ELF-1 (cell line): ENCODE measurements at places on chromosomes 7 and 10.
A peak's percentile ranks its signal among the peaks of the same experiment; 100 is the strongest.

DNA sequence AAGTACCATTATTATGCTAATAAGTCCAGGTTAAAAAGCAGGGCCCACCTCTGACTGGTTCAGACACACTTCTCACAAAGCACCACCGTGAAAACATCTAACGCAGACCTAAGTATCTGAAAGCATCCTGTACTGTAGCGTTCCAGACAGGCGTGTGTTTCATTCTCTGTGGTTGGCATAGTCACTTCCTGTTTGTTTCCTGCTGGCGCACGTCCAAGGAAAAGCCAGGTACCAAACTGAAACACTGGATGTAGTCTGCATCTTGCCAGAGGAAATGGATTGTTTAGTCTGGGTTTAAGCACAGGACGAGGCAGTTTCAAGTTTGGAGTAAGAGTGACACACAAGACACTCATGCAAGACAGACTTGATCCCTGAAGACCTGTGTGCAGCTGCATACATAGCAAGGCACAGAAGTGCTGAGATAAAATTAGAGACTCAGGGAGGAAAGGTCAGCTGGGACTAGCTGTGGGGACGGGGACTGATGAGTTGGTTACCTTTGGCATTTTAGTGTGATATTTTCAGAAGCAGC lies 23.3 kb downstream of the BPGM start:
- no peak for DNase-seq

- DNase-seq: no peak
These were observed 159.7 kb upstream of the PLXDC2 start for GRCh38 chr10:19656420-19657042.

DNA sequence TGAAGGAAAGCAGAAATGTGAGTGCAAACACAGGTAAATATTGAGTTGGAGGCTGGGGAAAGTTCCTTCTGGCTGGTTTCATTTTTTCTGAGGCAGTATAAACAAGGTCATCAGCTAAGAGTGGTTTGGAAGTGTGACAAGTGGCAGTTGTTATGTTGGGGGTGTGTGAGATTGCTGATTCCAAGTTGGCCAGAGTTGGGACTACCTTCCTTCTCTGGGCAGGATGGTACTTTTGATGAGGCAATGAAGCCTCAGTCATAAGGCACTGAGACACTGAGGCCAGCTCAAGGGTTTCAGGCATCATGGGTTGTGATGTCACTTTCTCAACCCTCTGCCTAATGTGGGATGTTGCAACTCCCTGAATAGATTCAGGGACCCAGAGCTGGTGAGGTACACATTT lies 8.2 kb upstream of the PTTG1IP2 start:
- DNase-seq: no peak

DNA sequence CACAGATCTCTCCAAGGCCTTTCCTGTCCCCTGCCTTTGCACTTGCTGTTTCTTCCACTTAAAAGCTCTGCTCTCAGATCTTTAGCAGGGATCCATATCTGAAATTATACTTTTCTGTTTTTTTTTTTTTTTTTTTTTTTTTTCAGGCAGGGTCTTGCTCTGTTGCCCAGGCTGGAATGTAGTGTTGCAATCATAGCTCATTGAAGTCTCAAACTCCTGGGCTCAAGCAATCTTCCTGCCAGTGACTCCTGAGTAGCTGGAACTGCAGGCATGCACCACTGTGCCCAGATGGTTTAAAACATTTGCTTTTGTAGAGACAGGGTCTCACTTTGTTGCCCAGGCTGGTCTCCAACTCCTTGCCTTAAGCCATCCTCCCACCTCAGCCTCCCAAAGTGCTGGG lies 5.0 kb upstream of the TSPAN15 start:
- no peak for DNase-seq

DNA sequence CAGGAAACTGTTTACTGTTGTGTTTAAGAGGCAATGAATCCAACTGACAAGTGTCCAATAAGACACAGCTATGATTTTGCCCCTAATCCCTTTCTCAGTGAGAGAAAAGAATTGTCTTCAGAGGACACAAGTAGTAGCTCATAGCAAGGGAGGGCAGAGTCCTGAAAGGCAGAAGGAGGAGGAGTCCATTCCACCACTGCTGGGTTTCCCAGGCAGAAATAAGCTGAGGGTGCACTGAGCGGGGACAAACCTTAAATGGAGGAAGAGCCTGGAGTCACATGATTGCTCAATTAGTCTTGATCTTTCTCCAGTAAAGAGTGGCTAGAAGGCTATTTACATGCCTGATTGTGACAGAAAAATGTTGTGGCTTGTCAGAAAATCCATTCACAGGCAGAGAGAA lies 573.8 kb downstream of the POM121L12 start:
- peak; percentile 23 for DNase-seq

GRCh38 chr10:11003679-11004078 lies 14.0 kb upstream of the CELF2 start:
- DNase-seq: no peak

DNA sequence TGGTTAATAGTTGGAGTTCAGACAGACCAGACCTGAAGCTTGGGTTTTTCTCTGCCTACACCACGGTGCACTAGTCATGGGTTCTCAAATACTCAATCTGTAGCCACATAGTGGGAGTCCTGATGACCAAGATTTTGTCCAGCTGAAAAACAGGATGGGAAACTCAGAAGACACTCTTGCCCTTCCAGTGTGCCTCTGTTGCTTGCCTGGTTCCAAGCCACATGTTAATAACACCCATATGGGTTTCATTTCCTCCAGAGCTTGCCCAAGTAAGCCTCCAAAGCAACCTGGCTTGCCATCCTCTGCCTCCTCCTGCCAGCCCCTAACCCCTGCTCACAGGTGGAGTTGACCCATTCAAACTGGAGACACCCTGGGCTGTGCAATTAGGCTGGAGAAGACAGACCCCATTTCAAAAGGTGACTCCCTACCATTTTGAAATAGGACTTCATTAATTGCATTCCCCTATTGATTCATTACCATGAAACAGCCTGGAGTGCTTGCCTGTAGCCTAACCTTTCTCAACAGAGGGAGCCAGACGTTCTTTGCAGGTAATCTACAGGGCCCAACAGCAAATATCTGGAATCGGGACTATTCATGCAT lies 108.0 kb upstream of the HABP2 start:
- DNase-seq: no peak

- no peak for DNase-seq
These were observed 2.9 kb upstream of the FGL2 start for GRCh38 chr7:77202481-77202976.

DNA sequence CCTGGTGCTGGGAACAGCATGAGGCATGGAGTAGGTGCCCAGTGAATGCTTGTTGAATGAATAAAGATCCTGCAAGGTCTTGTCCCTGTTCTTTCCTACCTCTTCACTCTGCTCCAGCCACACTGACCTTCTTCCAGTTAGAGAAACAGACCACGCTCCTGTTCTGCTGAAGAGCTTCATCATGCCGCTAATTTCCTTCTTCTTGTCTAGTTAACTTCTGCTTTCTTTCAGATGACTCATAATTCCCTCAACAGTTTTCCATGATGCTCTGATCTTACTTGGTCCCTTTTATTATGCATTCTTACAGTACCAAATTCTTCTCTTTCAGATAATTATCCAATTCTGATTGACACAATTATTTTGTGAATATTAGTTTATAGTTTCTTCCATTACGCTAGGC lies 59.5 kb upstream of the C1QL3 start:
- no peak for DNase-seq

DNA sequence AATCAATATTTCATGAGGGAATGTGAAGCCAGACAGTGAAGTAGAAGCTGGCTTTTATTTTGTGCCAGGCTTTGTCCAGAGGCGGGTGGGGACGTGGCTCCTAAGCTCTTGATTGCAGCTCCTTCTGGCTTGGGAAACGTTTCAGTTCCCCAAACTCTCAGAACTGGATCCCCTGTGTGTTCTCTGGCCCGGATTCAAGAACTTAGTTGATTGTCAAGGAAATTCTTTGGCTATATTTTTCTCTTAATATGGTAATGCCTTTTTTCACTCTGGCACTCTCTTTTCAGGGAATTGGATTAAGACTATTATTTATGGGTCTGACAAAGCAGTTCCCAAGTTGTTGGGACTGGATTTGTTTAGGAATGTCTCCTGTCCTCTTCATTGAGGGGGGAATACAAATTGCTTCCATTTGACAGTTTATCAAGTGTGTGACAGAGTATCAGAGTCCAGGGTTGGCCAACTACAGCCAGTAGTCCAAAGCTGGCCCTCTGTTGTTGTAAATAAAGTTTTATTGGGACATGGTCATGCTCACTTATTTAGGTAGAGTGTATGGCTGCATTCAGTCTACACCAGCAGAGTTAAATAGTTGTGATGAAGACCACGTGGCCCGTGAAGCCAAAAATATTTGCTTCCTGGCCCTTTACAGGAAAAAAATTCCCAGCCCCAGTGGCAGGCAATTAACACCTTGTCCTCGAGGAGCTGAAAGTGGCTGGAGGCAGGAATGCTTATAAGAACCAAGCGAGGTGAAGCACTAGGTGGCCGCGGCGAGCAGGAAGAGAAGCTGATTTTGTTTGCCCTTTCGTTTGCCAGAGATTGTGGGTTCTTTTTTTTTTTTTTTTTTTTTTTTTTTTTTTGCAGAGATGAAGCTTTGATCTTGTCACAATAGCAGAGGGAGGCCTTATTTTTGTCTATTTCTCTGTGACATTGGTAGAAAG lies 34.3 kb downstream of the HTRA1 start:
- DNase-seq: peak; percentile 51

DNA sequence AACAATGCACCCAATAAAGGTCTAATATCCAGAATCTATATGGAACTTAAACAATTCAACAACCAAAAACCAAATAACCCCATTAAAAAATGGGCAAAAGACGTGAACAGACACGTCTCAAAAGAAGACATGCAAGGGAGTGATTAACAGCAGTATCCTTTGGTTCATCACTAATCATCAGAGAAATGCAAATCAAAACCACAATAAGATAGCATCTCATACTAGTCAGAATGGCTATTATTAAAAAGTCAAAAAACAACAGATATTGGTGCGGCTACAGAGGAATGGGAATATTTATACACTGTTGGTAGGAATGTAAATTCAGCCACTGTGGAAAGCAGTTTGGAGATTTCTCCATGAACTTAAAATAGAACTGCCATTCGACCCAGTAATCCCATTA lies 46.6 kb downstream of the MSRB2 start:
- no peak for DNase-seq

GRCh38 chr10:100645613-100646392 lies 99.6 kb upstream of the PAX2 start:
- DNase-seq: no peak

DNA sequence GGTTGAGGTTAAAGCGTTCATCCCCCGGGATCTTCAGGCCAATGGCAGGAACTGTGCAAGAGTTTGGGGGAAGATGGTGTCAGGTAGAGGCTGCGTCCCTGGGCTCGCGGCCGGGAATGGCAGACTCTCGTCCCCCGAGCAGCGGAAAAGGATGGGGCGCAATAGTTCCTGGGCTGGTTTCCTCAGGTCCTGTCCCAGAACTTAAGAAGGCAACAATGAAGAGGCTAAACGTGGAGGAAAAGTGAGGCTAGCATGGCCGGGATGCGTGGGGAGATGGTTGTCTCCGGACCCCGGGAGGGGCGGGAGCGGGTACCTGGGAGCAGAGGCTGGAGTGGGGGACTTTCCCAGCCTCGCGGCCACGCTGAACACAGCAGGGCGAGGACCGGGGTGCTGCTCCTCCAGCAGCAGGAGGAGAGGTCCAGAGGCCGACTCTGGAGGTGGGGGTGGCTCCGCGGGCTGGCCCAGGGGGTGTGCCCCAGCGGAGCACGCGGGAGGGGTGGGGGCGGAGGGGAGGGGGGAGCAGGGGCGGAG lies 882 bp downstream of the IRF5 start:
- no peak for DNase-seq
